ENCODE measurements at places on chromosomes 3 and 15. TPM values are rescaled to one million over a fixed set of nuclear protein-coding genes. Genes with fewer than 3 reads are reported as not detected.

DNA sequence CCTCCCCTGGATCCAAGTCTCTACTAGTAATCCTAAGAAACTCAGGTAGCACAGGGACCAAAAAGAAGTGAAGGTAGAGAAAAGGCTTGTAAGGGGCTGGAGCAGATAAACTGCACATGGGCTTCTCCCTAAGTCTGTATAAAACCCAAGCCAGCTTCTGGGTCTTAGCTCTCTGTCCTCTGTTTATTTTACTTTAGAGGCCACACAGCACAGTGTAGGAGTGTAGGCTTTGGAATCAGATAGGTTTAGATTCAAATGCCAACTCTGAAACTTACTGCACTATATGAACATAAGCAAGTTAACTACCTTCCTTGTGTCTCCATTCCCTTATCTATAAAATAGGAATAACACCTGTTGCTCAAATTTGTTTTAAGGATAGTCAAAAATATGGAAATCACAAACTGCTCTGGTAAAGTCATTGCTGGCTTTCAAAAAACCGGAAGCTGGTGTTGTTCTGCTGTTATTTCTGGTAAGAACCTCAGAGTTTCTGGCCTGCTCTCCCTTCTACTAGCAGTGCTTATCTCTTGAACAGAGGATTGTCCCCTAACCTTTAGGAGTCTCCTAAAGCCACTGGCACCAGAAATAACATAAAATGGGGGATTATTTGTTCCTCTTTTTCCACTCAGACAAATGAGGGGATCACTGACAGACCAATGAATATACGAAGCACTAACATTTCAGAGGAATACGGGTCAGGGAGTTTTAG is 33.8 kb downstream of the PIK3R4 start:
- no peak for DNase-seq

Gene GP9
- not detected for total RNA-seq

GRCh38 chr3:16174389-16174788 is at the start of gene GALNT15:
TSS of gene GALNT15 (plus strand) at chr3:16174680. CDS start at chr3:16175152, 472 bp downstream.
- peak; percentile 47 for DNase-seq

- DNase-seq: no peak
Measured at GRCh38 chr3:37626736-37627565, 234.7 kb upstream of the CTDSPL start.

- DNase-seq: no peak
Measured at GRCh38 chr3:11522398-11522715, 121.4 kb downstream of the VGLL4 start.

Gene MAPK6
- 56.4 TPM for total RNA-seq

Gene TEX9
- 8.8 TPM for total RNA-seq

Gene KBTBD13
- not detected for total RNA-seq

Gene LHFPL4
- not detected for total RNA-seq

- no peak for DNase-seq
Measured at GRCh38 chr3:138331143-138331894, 1.7 kb upstream of the NME9 start.

DNA sequence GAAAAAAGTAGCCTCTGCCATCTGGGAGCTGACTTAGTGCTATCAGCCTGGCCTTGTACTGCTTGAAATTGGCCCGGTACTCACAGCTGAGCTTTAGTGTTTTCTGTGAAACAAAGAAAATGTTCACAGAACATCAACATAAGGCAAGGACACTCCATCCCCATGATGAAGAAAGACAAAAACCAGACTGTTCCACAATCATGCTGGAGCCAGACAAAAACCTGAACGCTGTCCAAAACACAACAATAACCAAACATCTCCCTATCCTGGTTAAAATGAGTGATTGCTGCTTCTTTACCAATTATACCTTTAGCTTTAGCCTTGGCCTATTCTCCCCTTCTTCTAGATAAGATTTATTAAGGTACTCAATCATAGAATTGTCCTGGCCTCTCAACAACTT is 153.9 kb downstream of the CPNE4 start:
- DNase-seq: no peak

DNA sequence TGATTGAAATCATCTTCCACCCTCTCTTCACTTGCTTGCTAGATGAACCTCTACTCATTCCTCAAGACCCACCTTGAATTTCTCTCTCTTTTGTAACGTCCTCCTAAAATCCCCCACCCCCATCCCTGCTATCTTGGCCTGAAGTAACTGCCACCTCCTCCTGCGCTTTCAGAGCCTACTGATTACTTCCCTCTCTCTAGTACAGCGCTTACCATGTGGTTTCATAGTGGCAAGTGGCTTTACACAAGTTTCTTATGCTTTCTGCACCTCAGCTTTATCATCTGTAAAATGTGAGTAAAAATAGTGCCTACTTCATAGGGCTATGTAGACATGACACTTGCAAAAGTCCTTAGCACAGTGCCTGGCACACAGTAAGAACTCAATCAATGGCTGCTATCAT is 28.7 kb upstream of the DAZL start:
- DNase-seq: no peak

- no peak for DNase-seq
Measured at GRCh38 chr15:63906266-63906584, 72.5 kb upstream of the HERC1 start.

DNA sequence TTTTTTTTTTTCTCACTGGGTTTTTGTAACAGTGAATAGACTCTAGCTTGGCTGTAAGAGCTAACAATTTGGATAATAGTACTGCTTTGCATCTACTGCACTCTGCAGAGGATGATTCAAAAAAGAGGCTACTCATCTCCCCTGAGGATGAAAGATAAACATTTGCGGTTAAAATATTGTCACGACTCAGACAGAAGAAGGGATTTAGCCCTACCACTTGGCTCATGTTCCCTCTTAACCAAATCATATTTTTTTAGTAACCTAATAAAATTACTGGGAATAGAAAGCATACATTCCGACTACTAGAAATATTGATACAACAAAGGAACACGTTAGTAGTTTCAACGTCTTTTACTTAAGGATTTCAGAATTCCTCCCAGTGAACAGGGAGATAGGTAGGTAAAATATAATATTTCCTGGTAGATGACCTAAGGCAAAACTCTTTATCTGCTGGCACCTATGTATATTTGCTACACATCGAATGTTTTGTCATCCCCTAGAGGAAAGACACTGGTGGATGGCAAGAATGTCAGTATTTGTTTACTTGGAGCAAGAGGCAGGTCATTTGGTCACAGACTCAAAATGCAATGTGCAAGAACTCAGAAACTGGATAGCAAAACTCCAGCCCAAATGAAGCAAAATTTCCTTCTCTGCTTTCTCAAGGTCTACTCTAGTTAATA is 110.8 kb downstream of the GREM1 start:
- DNase-seq: no peak

- no peak for DNase-seq
Measured at GRCh38 chr3:65347166-65347565, 659.4 kb upstream of the ADAMTS9 start.

Gene PDIA5
- 18.8 TPM for total RNA-seq

Gene SPATA16
- not detected for total RNA-seq

DNA sequence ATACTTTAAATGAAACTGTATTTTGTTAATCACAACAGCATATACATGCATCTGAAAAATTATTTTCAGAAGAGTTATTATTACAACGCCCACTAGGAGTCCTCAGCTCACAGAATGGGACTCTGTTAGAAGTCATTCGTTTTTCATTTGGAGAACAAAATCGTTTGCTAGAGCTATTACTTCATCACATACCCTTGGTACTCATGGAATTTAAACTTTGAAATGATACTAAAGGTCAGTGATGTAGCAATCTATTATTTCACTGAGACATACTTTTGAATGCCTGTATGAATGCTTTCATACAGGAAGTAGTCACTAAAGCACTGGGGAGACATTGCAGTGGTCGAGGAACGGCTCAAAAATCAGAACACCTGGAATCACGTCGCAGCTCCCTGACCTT is 198.1 kb downstream of the MBNL1 start:
- DNase-seq: no peak

GRCh38 chr3:171732756-171733155 is 77.5 kb downstream of the PLD1 start:
- no peak for DNase-seq

DNA sequence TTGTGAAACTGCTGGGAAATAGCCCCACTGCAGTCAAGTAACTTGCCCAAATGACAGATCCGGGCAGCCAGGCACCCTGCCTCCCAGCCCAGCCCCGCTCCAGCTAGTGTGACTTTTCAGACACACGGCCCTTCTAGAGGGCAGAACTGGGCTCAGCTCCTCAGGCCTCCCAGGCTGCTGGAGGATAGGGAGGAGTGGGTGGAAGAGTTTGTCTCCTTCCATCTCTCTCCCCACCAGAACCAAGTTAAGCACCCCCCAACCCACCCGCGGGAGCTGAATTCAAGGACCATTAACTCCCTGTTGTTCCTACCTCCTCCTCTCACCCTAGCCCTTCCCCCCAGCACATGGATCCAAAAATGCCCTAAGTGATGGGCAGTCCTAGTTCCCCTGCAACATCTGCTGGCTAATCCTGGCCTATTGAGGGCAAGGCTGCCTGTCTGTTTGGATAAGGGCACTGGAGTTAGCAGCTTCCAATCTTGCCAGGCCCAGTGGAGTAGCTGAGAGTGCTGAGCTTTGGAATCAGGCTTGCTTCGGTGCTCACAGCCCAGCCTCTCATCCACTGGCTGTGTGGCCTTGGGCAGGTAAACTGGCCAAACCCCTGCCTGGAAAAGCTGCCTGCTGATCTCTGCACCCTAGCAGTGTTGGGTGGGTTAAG is 3.1 kb downstream of the CCDC33 start:
- DNase-seq: no peak

DNA sequence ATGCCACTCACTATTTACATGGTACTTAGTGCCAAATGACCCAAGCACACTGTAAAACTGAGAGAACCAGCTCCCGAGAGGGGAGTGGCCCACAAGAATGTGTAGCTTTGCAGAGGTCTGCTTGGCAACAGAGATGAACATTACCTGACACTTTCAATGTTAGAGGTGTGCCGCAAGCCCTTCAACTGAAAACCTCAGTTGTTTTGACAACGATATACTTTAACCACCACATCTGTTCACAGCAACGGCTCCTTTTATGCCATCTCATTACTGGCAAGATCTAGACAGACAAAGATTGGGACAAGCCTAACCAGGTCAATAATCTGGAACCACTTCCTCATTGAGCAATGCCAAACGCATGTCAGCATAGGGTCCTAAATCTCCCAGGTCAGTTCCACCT is 23.7 kb downstream of the NEK10 start:
- no peak for DNase-seq

DNA sequence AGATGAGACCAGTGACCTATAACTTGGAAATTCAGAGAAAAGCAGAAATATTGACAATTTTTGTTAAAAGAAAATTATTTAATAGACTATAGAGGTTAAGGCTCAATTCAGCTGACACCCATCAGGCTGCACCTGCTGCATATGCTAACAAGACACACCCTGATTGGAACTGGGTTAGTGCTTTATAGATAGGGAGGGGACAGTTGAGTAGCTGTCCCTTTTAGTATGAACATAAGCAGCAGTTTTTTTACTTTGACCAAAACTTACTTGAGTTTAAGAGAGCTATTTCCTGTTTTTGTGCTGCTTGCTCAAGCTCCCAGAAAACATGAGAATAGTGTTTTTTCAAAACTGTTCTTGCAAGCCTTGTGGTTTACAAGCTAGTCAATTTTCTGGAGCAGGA is 292.6 kb downstream of the LRRC3B start:
- DNase-seq: no peak

Gene SCAANT1
- not detected for total RNA-seq

Gene SLC28A2
- not detected for total RNA-seq

GRCh38 chr3:186427627-186428281 is 65.7 kb upstream of the DGKG start:
- no peak for DNase-seq

DNA sequence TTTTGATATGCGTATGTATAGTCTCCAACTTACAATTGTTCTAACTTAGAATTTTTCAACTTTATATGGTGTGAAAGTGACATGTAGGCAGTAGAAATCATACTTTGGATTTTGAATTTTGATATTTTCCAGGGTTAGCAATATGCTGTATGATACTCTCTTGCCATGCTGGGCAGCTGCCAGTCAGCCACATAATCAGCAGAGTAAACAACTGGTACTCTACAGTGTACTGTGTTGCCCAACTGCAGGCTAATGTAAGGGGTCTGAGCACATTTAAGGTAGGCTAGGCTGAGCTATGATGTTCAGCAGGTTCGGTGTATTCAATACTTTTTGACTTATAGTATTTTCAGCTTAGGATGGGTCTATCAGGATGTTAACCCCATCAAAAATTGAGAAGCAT is 52.0 kb upstream of the RYK start:
- DNase-seq: no peak

DNA sequence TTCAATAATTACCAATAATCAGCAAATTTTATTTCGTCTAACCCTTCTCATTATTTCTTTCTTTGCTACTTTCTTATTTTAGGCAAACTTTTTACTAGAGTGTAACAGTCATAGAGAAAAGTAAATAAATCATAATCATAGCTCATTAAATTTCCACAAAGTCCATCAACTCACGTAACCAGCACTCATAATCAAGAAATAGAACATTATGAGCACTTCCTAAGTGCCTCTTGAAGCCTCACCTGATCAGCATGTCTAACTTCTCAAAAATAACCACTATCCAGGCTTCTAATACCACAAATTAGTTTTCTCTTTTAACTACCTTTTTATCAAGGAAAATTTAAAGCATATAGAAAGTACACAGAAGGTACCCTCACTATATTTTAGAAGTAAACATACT is 38.4 kb upstream of the SLC12A8 start:
- no peak for DNase-seq

- no peak for DNase-seq
Measured at GRCh38 chr3:127150513-127151250, 42.2 kb upstream of the PRR23E start.
